ENCODE measurements at places on chromosomes 3 and 15.

- DNase-seq, result no peak
Measured at GRCh38 chr3:45275006-45275704, 49.1 kb upstream of the TMEM158 start.

GRCh38 chr3:11091088-11091590 lies 63.2 kb upstream of the HRH1 start:
- no peak for DNase-seq

DNA sequence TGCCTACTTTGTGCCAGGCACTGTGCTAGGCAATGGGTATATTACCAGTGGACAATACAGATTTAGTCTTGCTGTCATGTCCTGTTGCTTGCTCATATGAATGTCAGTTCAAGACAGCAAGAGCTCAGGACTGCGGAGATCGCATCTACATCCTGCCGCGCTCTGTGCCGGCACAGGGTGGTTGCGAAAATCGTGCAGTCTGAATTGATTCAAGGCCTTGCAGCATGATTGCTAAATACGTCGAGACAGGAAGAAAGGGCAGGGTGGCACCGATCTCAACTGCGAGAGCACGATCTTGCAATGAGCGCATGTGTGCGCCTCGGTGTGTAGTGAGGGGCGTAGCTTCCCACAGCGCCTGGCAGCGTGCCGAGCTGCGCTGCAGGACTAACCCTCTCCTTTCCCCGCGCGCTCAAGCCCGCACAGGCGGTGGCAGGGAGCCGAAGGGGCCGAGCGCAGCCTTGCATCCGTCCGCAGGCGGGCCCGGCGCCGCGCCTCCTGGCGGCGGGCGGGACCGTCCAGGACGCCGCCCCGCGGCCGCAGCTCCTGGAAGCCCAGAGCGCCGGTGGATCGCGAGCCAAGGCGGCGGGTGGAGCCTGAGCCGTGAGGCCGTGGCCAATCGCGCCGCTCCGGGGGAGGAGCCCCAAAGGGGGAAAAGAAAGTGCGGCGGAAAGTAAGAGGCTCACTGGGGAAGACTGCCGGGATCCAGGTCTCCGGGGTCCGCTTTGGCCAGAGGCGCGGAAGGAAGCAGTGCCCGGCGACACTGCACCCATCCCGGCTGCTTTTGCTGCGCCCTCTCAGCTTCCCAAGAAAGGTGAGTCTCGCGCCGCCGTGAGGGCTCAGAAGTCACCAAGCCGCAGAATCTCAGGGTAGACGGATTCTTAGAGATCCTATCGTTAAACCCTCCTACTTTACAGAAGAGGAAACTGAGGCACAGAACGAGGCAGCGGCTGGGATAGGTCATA lies at the start of gene IL1RAP:
Gene IL1RAP (plus strand): TSS at position 677 of the 962 bp plus-strand sequence. CDS start 50,205 bp downstream, outside the sequence.
- peak; percentile 95 for DNase-seq

- DNase-seq, result no peak
Measured at GRCh38 chr3:108404368-108404767, 106.0 kb downstream of the MYH15 start.

GRCh38 chr3:8768364-8769087 lies 887 bp downstream of the OXTR start:
- no peak for DNase-seq

GRCh38 chr15:90126596-90127435 lies 24.5 kb upstream of the IDH2 start:
- DNase-seq, result no peak

GRCh38 chr15:78432664-78433063 lies 5.4 kb upstream of the IREB2 start:
- no peak for DNase-seq

DNA sequence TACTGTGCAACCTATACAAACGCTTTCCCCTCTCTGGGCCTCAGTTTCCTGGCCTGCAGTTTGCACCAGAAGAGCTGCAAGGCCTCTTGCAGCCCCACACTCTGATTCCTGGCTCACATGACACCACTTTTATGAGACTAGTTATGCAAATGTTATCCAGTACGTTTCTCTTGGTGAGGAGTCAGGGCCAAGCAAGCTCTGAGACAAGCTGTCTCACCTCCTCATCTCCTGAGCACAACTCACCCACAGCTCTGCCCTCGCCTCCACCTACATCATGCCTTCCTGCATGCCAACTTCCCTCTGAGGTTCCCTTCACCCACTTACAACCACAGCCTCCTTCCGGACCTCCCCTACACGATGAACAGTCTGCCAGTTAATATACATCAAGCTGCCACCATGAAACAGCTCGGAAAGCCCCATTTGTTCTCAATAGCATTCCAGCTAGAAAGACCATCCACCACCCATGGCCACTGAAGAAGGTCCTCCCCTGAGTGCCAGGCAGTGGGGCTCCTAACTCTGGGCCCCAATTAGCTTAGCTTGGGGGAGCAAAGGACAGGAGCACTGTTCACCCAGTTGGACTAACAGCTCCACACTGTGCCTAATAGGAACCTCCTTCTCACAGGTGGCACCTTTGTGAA lies 25.0 kb downstream of the CRYGS start:
- DNase-seq, result no peak

GRCh38 chr3:14359348-14359747 lies 43.1 kb upstream of the SLC6A6 start:
- no peak for DNase-seq

DNA sequence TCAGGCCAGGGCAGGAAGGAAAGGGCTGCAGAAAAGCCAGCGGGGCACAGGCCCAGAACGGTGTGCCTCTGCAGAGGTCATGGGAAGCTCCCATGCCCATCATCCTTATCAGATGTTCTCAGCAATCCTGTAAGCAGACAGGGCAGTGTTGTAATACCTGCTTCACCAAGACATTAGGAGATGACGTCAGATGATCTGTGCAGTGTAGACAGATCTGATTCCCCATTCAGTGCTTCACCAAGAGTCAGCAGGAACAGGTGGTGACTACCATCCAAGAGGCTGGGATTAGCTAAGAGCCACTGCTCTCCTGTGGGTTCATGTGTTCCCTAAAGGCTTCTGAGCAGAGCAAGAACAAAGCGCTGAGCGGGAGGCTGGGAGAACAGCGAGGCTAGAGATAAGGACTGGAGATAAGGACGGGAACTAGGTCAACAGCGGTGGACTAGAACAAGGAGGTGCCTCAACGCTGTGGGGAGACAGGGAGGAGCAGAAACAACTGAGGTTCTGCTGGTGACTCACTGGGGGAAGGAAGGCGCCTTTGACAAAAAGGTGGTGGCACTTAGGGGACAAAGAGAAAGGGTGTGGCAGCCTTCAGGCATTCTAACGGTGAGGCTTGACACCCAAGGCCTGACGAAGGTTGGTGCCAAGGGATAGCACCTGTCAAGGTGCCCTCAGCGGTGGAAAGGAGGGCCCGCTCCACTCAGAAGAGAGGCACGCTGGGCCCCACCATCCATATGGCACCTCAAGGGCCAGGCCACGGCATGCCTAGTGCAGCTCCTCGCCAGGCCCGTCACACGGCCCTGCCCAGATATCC lies 28.4 kb downstream of the CCDC12 start:
- DNase-seq, result no peak

GRCh38 chr3:37941608-37942508 lies 48.7 kb upstream of the VILL start:
- DNase-seq, result no peak

GRCh38 chr3:157103280-157103679 lies 56.7 kb downstream of the CCNL1 start:
- no peak for DNase-seq
